ENCODE measurements at places on chromosomes 2 and 18.
A peak's percentile ranks its signal among the peaks of the same experiment; 100 is the strongest.

DNA sequence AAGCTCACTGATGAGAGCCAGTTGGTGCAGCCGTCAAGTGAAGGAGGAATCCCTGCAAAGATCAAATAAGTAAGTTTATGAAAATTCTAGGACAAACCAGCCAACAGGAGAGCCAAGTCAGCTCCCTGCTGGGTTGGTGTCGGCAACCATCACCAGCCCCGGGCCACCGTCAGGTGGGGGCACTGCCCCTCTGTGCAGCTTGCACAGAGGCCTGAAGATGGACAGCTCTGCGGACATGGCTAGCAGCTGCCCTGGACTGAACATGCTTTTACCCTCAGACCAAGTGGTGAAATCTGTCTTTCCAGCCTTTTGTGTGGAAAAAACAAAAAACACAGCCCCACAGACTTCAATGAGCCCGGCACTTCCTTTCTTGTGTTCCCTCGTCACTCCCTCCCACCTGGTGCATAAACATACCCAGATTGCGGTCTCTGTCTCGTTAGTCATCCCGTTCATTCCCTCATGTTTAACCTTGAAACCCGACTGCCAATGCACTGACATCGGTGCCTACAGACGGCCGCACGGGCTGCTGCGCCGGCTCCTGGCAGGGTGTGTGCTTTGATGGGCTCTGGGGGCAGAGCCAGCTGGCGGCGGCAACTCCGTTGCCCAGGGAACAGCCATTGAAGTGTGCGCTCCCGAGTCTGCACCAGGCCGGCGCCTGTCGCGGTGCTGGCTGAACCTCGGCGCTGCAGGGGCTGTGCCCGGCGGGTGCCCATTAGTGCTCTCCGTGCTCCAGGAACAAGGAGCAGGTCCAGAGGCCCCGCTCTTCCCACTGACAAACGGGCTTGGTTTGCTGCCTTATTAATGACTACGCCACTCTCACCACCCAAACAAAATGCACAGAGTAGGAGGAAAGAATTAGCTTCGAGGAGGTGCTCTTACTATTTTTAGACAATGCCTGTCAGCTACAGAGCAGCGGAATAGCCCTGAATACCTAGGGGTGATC lies 95.3 kb downstream of the EIPR1 start:
- peak; percentile 87 for DNase-seq

DNA sequence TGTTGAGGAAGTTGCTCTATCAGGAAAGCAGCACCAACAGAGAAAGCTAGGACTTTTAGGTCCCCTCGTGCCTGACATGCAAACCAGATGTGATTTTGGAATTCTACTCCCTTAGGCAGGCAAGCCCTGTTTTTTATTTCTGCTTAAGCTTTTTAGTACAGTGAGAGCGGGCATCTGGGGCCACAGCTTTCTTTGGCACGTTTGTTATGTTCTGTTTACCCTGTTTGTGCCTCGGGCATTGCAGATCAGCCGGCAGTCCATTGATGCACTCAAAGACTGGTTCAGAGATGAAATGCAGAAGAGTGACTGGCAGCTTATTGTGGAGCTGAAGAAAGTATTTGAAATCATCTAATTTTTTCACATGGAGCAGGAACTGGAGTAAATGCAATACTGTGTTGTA lies 61.9 kb downstream of the EIF5B start:
- DNase-seq: no peak

GRCh38 chr2:45771261-45771660 lies 119.8 kb downstream of the PRKCE start:
- DNase-seq: no peak

- DNase-seq: no peak
Measured at GRCh38 chr2:138504546-138505235, 3.1 kb downstream of the SPOPL start.

DNA sequence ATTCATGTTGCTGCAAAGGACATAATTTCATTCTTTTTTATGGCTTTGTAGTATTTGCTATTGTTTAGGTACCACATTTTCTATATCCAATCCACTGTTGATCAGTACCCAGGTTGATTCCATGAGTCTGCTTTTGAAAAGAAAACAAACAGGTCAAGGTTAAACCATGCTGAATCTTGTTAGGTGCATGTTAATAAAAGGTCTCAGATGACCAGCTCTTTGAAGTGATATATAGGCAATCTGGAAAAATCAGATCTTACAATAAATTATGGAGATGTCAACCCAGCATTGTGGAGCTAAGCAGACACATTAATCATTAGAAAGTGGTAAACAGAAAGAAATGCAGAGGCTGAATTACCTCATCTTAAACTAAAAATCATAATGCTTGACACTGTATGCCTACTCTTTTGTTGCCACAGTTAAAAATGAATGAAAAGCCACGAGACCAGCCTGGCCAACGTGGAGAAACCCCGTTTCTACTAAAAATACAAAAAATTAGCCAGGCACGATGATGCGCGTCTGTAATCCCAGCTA lies 246.0 kb downstream of the CTNNA2 start:
- no peak for DNase-seq

- no peak for DNase-seq
Measured at GRCh38 chr18:29250843-29251242, 1073.9 kb upstream of the CDH2 start.

GRCh38 chr2:191150600-191151330 lies at the start of gene STAT4:
STAT4 (minus strand) TSS chr2:191150994; CDS start chr2:191148203, 2,791 bp downstream.
- DNase-seq: no peak

DNA sequence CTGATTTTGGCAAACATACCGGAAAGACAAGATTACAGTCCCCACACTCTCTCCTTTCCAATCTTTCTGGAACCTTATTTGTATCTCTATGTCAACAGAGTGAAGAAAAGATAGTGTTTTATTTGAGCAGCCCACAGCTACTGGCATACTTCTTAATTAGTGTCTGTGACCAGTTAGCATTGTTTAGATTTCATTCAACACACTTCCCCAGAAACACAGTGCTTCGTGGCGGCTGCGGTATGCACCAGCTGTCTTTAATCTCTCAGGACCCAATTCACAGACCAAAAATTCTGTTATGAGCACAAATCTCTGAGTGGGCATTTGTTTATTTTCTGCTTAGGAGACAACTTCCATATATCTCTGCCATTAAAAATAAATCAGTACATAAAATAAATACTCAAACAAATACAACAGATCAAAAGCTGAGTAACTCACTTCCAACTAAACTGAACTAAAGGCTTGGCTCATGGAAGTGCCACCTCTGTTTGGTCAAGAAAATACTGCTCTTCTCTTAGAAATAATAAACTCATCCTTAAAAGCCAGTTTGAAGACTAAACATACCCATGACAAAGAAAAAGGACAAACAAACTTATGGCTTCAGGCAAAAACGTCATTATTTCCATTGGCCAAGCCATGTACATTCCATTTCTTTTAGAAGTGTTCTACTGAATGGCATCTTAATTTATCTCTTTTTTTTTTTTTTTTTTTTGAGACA lies 392.4 kb downstream of the TXNL1 start:
- DNase-seq: no peak

- no peak for DNase-seq
Measured at GRCh38 chr2:238422285-238422684, 4.4 kb upstream of the ASB1 start.

DNA sequence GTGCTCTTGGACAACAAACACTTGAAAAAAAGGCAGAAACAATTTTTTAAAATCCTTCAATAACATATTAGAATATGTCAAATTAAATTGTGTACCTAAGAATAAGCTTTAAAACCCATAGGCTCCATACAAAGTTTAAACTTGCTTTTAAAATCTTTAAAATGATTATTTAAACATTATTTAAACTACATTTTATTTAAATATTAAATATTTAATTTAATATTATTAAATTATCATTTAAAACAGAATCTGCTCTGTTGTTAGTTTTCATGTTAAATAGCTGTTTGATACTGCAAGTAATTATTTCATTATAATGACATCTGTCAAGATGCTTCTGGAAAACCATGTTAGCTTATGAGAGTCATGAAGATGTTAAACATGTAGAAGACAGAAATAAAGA lies 75.6 kb downstream of the MAP4K3 start:
- no peak for DNase-seq

DNA sequence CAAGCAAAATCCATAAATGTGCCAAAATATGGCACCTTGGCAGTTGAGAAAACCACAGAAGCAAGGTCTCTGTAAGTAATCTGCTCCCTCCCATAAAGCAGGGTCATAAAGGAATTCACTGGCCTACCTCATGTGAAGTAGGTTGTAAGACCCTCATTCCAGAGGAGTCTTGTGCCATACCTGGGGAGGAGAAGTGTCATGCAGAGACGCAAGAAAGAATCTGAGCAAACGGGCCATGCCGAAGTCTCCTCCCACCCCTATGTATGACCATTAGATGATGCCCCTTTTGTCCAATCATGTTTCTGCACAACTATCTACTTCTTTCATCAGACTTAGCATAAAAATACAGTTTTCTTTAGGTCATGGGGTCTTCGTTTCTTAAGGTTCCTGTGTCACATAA lies 14.6 kb downstream of the NMUR1 start:
- no peak for DNase-seq

DNA sequence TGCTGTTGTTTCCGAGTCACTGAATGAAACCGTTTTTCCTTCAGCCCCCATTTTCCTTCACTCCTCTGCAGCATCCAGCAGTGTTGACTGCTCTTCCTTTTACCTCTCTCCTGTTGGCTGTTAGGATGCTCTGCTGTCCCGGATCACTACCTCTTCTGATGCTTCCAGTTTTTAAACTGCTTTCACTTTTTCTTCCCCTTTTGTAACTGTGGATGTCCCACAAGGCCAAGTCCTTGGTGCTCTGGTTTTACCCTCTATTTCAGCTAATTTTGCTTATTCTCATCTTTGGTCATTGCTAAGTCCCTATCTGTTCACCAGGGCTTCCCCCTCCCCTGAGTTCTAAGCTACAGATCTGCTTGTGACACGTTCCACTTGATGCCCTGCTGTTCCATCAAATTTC lies 39.4 kb upstream of the MAP4K3 start:
- DNase-seq: no peak

DNA sequence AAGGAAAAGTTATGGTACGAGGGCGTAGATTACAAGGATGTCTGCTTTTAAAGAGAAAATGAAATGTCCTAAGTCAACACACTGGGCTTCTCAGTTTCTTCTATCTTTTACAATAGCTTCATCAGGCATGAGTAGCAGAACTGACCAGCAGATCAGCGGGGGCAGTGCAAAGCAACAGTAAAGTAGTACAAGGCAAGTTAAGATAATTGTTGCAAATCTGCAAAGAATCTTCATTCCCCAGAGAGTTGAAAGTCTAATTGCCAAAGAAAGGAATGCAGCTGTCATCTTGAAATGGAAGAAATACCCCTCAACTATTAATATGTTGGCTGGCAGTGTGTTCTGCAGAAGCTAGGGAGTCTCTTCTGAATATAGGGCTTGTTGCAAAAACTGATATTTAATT lies 60.2 kb upstream of the SLC39A10 start:
- no peak for DNase-seq

GRCh38 chr2:172900871-172901270 lies 165.2 kb downstream of the RAPGEF4 start:
- DNase-seq: no peak

- DNase-seq: no peak
Measured at GRCh38 chr2:229910832-229911412, 10.9 kb downstream of the TRIP12 start.

GRCh38 chr18:34704823-34705222 lies 5.3 kb upstream of the DTNA start:
- DNase-seq: no peak

DNA sequence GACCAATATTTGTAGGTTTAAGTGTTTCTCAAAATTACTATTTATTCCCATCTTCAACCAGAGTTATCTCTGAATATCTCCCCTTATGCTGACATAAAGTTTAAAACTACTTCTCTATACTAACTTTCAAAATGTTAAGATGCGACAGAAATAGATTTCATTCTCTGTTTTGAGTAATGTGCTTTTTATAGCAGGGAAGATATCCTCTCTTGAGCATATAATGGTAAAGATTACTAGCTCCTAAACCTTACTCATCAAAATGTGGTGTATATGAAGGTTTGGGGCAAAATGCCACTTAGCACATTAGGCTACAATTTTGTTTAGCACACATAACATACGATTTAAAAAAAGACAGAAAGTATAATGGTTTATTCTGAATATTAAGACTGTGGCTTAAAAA lies 54.4 kb downstream of the CWC22 start:
- DNase-seq: no peak

DNA sequence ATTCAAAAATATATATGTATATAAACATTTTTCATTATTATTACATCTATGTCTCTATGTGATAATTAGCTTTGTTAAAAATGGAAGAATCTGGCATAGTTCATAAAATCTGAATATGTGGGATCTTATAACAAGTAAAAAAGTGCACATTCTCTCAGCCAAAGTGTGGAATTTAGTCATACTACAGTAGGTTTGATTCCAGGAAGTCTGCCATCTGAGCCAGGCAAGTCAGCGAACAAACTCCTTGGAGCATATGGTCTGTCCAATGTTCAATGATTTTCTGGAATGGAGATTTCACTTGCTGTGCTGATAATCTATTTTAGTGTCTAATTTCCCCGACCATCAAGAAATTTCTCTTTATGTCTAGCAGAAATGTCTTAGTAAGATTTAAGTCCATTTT lies 1033.2 kb upstream of the NXPH2 start:
- DNase-seq: no peak

DNA sequence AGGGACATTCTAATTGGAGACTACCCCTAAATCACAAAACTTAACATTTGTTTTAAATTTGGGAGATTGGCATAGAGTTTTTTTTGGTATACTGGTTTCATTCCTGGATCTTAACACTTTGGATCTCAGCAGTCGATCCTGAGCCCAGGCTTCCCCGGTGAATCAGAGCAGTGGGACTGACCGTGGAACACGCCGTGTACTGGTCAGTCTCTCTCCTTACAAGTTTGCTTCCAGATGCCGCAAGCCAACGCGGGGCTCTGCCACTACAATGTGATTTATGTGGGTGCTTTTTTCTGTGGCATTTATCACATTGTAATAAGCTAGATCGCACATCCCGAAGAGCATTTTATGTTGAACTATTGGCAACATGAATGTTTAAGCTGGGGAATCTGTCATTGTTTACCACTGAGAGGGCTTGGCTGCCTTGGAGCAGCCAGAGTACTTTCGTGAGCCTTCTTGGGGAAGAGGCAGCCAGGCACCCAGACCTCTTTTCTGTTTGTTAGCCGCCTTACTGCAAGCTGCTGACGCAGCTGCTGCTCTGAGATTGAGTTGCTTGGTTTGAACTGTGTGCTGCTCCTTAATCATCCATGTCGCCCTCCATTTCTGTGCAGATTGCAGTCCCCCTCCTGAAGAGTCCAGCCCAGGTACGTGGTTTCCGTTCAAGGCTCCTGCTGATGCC lies 49.3 kb downstream of the COA5 start:
- no peak for DNase-seq

GRCh38 chr2:139162957-139163356 lies 382.8 kb upstream of the NXPH2 start:
- no peak for DNase-seq

DNA sequence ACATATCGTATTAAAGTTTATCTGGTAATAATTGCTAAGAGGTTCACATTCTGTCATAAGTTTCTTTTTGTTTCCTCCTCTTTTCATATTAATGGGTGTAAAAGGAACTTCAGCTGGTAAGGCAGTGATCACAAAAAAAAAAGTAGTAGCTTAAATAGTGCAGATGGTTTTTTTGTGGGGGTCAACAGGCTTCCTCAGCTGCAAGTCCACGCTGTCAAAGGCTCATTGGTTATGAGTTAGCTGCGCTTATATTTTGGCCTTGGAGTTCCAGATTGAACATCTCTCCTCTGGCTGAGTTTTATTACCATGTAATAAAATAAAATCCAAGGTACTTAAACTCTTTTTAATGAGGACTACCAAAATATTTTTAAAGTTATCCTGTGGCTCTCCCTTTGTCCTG lies 277.0 kb upstream of the ZEB2 start:
- DNase-seq: no peak

All from NCI-H2081 treated with DMSO at 0.1 percent for 48 hours (cell line).